ENCODE measurements at places on chromosomes 5 and 9.

- no peak for DNase-seq
Measured at GRCh38 chr9:126982215-126983002, 67.8 kb downstream of the RALGPS1 start.

- DNase-seq, result no peak
Measured at GRCh38 chr9:96038271-96038670, 162.8 kb downstream of the ERCC6L2 start.

DNA sequence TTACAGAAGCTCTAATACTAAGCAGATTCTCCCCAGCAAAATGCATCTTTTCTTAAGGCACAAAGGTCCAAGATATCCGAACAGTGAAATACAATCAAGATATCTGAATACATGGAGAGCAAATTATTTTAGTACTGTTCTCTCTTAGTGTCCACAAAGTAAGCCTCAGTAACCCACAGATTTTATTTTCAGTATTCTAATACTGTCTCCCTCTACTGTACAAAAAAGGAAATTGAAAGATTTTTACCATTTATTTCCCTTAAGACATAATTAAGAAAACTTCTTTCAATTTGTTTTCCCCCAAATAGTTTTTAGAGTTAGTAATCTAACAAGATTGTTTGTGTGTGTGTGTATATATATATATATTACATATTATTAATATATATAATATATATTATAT lies 24.7 kb upstream of the NOL6 start:
- DNase-seq, result no peak

GRCh38 chr5:27619982-27620381 lies 581.6 kb upstream of the CDH9 start:
- no peak for DNase-seq

DNA sequence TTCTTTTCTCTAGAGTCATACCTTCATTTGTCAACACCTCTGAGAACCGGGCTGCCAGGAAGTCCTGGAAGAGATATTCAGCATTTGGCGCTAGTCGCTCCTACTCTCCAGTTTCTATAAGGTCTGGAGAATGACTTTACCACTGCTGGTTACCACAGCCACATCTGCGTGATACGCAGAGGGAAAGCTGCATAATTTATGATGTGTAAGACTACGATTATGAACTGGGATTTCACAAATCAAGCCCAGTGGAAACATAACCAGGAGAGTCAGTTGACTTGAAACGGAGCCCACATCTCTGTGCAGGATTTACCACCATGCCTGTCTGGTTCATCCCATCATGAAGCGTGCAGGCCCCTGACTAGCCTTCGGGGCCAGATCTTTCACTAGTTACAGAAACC lies 72.6 kb downstream of the FGF1 start:
- no peak for DNase-seq

DNA sequence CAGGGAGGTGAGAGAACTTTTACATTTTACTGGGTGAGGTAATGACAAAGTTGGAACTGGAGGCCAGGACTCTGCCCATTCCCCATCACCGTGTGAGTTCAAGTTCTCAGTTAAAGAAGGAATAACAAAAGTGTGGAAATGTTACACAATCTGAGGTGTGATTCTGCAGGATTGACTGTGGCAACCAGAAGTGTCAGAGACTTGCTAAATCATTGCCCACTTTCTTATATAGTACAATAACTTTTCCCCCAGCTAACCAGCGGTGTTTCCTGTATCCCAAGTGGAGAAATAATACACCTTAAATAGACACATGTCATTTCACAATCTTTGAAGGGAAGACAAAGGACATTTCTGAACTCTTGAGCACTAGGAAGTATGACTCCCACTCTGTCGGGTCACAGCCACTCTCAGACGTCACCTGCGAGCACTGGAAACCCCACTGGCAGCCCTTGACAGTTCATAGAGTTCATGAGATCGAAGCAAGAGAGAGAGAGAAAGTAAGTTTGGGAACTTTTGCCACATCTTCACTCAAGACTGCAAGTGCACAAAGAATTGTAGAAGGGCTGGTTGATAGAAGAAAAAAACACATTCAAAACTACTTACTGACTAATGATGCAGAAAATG lies 28.4 kb downstream of the PAX5 start:
- DNase-seq, result no peak

Data from posterior cingulate gyrus (tissue), 11 donors.